ENCODE measurements at places on chromosomes 5 and 9.

DNA sequence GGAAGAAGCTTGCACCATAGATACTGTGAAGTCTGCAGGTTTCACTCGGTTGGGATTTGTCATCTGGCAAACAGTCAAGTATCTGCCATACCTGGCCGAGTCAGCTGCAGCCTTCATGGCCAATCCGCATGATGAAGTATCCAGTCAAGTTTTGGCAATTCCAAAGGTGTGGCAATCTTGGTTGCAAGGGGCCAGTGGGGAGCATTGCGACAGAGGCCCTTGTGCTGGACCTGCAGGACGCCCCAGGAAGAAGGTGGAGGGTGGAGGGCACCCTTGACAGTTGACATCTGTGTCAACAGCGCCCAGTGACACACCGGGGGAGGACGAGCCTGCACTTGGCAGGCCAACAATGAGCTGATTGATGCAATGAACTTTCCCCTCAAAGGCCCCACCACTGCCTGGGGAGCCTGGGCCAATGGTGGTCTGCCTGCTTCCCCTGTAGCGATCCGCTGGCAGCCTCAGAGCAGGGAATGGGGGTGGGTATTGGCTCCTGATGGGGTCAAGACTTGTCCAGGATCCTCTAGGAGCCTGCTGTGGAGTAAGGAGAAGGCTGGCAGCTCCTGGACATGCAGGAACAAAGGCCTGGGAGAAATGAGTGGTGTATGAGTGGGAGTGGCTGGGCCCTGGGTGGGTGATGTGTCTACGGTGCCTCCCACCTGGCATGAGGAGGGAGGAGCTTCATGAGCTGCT, 122.8 kb upstream of the PITX1 start:
- DNase-seq, result no peak

GRCh38 chr9:128003966-128004604, 23.3 kb upstream of the EEIG1 start:
- no peak for DNase-seq

DNA sequence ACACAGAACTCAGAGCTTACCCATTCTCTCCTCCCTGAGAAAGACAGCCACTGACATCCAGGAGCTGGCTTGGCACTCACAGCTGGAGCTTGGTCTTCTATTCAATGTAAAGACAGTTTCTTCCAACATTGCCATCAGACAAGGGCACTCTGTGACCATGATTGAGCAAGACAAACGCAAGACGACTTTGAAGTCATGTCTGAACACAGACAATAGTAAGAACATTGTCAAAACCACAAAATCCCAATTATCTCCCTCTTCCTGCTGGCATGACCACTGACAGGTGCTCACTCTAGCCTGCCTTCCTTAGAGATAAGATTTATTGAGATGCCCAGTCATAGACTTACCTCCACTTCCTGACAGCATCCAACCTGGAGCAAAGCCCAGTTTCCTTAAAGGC, 328.0 kb downstream of the MSX2 start:
- DNase-seq, result no peak

DNA sequence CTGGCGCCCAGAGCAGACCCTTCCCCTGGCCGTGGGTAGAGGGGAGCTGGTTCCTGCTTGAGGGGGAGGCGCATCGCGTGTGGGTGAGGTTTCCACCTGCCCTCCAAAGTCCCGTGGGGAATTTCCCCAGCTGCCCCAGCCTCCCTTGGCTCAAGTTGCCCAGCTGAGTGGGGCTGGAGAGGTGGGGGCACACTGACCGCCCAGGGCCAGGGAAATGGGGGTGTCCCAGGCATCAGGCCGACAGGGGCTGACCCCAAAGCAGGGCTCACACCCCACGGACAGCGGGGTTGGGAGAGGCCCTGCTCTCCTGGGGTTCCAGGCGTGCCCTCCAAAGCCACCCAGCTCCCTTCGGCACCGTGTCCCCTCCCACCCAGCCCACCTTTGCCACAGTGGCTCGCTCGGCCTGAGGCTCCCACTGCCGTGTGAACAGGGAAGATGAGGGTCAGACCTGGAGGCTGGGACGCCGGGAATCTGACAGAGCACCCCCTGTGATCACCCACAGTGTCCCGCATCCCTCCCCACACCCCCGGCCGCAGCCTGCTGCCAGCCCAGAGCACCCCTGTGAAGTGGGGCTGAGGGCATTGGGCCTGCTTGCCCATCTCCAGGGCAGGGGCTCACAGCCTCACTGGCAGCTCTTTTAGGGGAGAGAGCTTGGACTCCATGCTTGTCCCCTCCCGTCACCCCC, 933 bp upstream of the EGFL7 start:
- no peak for DNase-seq

DNA sequence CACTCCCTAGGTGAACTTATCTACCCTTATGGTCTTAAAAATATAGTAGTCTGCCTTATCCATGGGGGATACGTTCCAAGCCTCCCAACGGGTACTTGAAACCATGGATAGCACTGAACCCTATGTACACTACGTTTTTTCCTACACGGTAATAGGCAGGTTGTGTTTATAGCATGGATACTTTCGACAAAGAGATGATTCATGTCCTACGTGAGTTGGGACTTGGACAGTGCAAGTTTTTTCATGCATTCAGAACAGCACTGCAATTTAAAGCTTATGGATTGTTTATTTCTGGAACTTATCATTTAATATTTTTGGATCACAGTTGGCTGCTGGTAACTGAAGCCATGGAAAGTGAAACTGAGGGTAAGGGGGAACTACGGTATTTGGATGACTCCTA, 88.1 kb downstream of the CNTLN start:
- no peak for DNase-seq

DNA sequence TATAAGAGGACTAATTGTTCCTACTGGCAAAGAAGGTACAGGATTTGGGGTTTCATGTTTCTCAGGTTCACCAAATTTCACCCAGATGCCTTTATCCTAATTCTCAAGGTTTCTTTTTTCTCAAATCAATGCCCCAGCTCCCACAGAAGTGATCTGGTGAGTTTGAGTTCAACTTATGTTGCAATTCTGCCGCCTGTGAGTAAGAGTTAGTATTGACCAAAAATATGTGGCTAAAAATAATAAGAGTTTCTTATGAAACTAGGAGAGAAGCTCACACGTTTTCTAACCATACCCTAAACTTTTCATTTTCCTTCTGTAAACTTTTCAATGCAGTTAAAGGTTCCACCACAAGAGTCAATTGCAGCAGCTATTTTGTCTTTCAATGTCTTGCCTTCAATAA, 15.1 kb downstream of the SLCO6A1 start:
- DNase-seq, result no peak

GRCh38 chr9:89563571-89564345, 41.1 kb upstream of the GADD45G start:
- DNase-seq, result no peak

- DNase-seq, result no peak
Observed at GRCh38 chr9:95004411-95005277, 278.1 kb downstream of the AOPEP start.
